ENCODE measurements at places on chromosomes 11 and 22.
A peak's percentile ranks its signal among the peaks of the same experiment; 100 is the strongest.

DNA sequence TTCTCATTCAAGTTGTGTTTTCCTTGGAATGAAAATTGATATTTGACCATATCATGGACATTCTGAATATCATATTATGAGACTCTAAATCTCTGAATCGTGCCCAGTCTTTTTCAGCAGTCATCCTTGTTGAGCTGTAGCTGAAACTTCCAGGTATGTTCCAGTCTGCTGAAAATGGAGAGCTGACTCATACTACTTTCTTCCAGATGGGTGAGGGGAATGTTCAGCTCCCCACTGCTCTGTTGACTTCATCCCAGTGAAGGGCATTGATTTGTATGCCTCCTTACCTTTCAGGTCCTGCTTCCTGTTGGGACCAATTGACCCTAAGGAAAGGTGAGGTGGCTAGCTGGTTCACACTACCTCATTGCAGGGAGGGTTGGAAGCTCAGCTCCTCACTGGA, 3.5 kb downstream of the OR5P2 start:
- DNase-seq, result no peak

- DNase-seq, result no peak
Measured at GRCh38 chr11:94297985-94298576, 6.3 kb upstream of the IZUMO1R start.

DNA sequence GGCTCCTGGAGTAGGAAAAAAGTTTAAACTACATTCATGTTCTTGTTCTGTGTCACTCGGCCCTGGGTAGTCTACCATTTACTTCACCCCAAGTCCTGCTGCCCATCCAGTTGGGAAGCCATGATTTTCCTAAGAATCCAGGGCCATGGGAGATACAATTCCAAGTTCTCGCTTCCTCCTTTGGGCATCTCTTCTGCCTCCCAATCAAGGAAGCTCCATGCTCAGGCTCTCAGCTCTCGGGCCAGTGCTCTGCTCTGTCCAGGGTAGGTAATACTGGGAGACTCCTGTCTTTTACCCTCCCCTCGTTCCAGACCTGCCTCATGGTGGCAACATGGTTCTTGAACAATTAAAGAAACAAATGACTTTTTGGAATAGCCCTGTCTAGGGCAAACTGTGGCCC, 60.6 kb downstream of the TIMP3 start:
- DNase-seq, result no peak

DNA sequence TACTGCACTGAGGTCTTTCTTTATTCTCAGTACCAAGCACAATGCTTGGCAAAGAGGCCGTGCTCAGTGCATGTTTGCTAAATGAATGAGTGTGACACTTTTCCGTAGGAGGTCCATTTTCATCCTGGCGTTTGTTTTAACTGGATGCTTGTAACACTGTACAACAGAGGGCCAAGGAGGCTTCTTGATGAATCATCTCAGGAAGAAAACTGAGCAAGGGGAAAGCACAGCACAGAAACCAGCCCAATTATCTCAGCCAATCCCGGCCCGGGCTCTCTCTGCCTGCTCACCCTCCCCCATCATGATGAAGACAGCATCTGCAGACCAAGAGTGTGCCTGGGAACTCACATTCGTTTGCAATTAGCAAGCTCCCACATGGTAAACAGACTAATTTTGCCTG, 570.3 kb downstream of the OPCML start:
- no peak for DNase-seq

GRCh38 chr11:15208378-15209222, 93.9 kb downstream of the INSC start:
- peak; percentile 56 for DNase-seq

GRCh38 chr22:22884888-22885840, 2.5 kb upstream of the IGLL5 start:
- DNase-seq, result no peak

- no peak for DNase-seq
Measured at GRCh38 chr22:37827056-37827455, 3.9 kb downstream of the GALR3 start.
